ENCODE measurements at places on chromosomes 4 and X. TPM values are rescaled to one million over a fixed set of nuclear protein-coding genes. Genes with fewer than 3 reads are reported as not detected.

Gene BTK
- total RNA-seq = not detected

Gene OFD1
- total RNA-seq = 24.4 TPM

Gene LDOC1
- total RNA-seq = 6.0 TPM

Gene ARR3
- not detected for total RNA-seq

Gene RNF4
- 102 TPM for total RNA-seq

Gene CMC4
- 1.3 TPM for total RNA-seq

Gene FRAS1
- total RNA-seq = not detected

Gene FHDC1
- 0.15 TPM for total RNA-seq
